ENCODE measurements at places on chromosomes 4 and X.

DNA sequence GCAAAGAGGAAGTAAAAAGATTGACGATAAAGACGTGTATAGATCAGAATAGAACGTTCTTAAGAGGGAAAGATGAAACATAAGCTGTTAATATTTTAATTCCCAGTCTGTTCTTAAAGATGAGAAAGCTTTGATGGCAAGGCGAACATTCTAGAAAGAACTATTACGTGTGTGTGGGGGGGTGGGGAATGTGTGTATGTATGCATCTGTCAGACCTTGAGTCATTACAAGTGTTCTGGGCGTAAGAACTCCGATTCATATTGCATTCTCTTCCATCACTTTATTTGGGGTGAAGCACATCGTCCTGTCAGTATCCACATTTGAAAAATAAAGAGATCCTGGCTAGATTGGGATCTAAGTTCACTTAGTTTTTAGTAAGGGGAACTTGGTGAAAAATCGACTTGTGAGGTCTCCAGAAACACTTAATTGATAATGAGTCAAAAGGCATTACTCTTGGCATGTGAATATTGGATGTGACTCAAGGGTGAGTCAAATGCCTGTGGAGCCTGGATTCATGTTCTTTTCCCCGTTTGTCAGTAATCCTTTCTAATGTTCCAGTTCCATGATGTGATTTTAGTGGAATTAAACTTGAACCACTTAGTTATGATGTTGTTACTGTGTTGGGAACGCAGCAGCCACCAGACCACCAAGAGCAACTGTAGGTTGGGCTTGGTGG, 3.1 kb downstream of the SMS start:
- DNase-seq = no peak

DNA sequence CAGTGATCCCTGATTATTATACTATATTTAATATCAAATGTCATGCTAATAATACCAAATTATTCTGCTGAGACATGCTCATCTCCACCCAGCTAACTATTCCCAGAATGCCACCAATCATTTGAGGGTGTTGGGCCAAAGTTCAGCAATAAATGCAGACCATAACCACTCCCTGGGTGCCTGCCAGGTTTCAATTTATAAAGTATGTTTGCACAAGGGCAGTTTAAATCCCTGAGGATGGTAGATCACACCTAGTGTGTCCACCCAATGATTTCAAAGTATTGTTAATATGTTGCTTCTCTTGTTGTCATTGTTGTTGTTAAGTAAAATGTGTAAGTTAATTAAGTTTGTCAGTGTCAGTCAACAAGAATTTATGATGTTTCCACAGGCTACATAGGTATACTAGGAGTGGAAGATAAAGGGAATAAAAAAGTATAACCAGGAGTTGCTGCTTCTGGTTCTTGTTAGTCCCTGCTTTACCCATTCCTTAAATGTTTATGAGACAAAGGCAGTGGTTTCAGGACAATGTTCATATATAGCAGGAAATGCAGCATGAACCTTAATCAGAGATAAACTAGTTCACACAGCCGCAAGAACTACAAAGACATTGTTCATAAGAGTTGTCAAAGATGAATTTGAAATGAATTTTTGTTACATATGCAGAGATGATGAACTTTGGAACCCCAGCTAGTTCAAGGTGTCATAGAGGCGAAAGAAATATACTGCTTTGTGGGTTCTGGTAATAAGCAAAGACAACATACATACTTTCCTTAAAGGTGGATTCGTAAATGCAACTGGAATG, 25.5 kb downstream of the HPGD start:
- DNase-seq = peak; percentile 11

- no peak for DNase-seq
These were observed 16.0 kb downstream of the CTBP1 start for GRCh38 chr4:1232661-1233621.

GRCh38 chr4:40363382-40363920, 28.3 kb downstream of the CHRNA9 start:
- no peak for DNase-seq

GRCh38 chrX:68940601-68941000, 111.8 kb downstream of the EFNB1 start:
- DNase-seq = no peak

Measured in hematopoietic multipotent progenitor cell treated with erythropoietin and hydrocortisone succinate and interleukin-3 and kit ligand, for 6 days (in vitro differentiated cells).